ENCODE measurements at places on chromosomes 4 and X. TPM values are rescaled to one million over a fixed set of nuclear protein-coding genes. Genes with fewer than 3 reads are reported as not detected.

DNA sequence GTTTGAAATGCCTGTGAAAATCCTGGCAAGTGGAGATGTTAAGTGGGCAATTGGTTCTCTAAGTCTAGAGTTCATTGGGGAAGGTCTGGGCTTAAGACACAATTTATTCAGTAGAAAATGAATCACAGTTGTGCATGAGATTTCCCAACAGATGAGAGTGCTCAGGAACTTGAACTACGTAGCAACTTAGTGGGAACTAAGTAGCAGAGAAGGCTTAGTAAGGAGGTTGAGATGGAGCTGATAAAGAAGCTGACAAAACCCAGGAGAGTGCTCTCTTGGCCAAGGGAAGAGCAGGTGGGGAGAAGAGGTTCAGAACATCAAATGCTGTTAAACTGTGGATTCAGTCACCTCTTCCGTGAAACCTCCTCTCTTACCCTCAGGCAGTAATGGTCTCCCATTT is 33.0 kb downstream of the AFF1 start:
- no peak overlapping the region for H3K4me3 ChIP-seq
- no peak for DNase-seq
- H3K27ac ChIP-seq = no peak overlapping the region
- H3K36me3 ChIP-seq = no peaks in the 10 kb centered on the region

The DUSP9 gene
- total RNA-seq = 0.63 TPM

DNA sequence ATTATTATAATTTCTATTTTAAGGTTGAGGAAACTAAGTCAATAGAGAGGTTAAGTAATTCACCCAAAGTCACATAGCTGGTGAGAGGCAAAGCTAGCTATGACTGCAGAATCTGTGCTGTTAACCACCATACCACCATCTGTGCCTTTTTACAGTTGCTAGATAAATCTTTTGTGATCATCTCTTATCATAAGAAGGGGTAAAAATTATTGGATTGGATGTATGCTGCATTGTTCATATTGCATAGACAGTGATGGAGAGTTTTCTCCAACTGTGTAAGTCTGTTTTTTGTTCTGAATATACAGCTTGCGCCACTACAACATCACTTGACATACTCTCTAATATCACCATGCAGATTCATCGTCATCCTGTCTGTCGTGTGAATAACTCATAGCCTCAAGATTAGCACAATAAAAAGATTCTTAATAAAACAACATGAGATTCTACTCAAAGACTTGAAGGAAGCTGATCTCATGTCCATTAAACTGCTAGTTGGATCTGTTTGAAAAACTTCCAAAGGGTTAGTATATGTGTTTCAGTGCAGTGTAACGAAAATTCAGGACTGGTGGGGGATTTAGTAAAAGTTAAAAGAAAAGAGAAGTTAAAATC is 495.9 kb downstream of the SPRY1 start:
- no peaks in the 10 kb centered on the region for H3K36me3 ChIP-seq
- no peak for DNase-seq
- H3K4me1 ChIP-seq = no peaks in the 10 kb centered on the region
- no peaks in the 10 kb centered on the region for H3K27me3 ChIP-seq

- no peaks in the 10 kb centered on the region for H3K36me3 ChIP-seq
- no peaks in the 10 kb centered on the region for H3K27me3 ChIP-seq
- no peak overlapping the region for H3K27ac ChIP-seq
- H3K4me1 ChIP-seq = no peaks in the 10 kb centered on the region
- DNase-seq = no peak
- H3K4me3 ChIP-seq = no peak overlapping the region
Observed at GRCh38 chr4:56863441-56864139, 42.1 kb upstream of the SPINK2 start.

The CPE gene
- total RNA-seq = 11.9 TPM

GRCh38 chr4:141058591-141059512 is 74.4 kb downstream of the RNF150 start:
- no peak for DNase-seq
- no peak overlapping the region for H3K27ac ChIP-seq
- no peak overlapping the region for H3K4me3 ChIP-seq
- H3K36me3 ChIP-seq = no peaks in the 10 kb centered on the region

The PCDH7 gene
- 6.1 TPM for total RNA-seq

DNA sequence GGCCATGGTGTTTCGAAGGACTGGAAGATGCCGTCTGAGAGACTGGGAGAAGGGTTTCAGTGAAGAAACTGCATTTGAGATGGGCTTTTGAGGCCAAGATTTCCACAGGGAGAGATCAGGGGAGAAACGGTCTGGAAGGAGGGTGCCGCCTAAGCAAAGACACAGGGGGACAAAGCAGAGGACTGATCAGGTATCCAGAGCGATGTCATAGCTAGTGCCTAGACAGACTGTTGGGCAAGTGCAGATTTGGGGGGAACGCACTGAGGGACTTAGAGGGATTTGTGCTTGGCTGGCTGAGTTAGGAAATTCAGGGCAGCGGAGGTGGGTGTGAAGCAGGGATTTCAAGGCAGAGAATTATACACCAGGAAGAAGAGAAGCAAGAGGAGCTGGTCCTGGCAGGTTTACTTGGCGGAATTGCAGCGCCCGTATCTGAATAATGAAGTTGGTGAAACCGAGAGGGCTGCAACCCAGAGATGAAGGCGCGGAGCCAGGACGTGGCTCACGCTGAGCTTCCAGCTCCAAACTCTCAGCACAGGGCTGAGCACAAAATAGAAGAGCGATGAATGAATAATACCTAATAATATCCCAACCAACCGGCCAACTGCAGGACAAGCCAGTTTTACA is 106.9 kb downstream of the MAML3 start:
- H3K27me3 ChIP-seq = no peaks in the 10 kb centered on the region
- H3K4me3 ChIP-seq = peak overlapping the region; percentile 48
- DNase-seq = no peak
- H3K27ac ChIP-seq = peak overlapping the region; percentile 25
- H3K36me3 ChIP-seq = no peaks in the 10 kb centered on the region

The PCYT1B gene
- total RNA-seq = 30.8 TPM

DNA sequence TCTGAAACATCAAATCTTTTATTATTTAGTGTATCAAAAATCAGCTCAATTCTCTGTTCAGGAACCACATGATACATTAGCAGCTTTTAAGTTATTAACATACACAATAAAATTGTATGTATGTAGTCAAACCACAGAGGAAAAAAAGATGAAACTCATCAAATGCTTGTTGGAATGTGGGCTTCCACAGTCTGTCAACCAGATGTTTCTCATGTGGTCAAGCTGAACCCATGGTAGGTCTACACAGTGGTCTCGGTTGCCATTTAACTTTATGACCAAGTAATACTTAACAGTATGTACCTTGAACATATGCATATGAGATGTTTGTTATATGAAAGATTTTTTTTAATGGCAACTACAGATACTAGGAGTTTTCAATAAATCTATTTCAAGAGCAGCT is 427.8 kb downstream of the IL15 start:
- no peak for DNase-seq
- H3K4me3 ChIP-seq = no peak overlapping the region
- no peak overlapping the region for H3K27ac ChIP-seq
- H3K4me1 ChIP-seq = no peaks in the 10 kb centered on the region
- H3K36me3 ChIP-seq = no peaks in the 10 kb centered on the region

DNA sequence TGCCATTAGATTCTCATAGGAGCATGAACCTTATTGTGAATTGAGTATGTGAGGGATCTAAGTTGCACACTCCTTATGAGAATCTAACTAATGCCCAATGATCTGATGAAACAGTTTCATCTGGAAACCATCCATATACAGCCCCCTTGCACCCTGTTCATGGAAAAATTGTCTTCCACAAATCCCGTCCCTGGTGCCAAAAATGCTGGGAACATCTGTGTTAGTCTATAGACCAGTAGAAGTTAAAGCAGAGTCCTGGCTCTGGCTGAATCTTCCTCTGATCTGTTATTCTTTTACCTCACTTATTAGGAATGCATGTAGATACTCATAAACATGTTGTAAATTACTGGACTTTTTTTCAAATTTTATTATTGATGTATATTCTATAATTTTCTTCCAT is 29.2 kb downstream of the SULT1B1 start:
- no peaks in the 10 kb centered on the region for H3K4me1 ChIP-seq
- H3K4me3 ChIP-seq = no peak overlapping the region
- no peaks in the 10 kb centered on the region for H3K27me3 ChIP-seq
- no peaks in the 10 kb centered on the region for H3K36me3 ChIP-seq
- H3K27ac ChIP-seq = no peak overlapping the region

- H3K4me3 ChIP-seq = no peak overlapping the region
- H3K27ac ChIP-seq = no peak overlapping the region
- no peaks in the 10 kb centered on the region for H3K4me1 ChIP-seq
Observed at GRCh38 chr4:147479786-147480185, 1.1 kb upstream of the EDNRA start.

DNA sequence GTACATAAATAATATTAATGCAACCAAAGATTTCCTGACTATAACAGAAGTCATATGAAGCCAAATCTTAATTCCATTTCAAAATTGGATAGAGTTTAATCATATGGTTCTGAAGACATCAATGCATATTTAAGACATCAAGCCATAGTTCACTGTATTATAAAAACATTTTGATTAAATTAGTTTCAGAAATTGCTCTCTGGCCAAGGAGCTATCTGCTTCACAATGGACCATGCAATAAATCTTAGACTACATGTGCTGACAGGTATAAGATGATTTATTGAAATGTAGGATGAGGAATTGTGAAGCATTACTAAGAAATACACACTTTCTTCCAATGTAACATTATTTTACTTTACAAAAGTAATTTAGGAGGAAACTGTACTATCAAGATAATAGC is 81.6 kb downstream of the MID1 start:
- H3K27me3 ChIP-seq = no peaks in the 10 kb centered on the region
- no peak for DNase-seq
- 0 out of 2 replicates have a peak, but pooled peaks cover 2% of the 10 kb centered on the region for H3K4me1 ChIP-seq
- H3K36me3 ChIP-seq = no peaks in the 10 kb centered on the region

GRCh38 chr4:159248384-159249178 is 145.7 kb downstream of the RAPGEF2 start:
- DNase-seq = no peak
- no peaks in the 10 kb centered on the region for H3K27me3 ChIP-seq
- H3K4me3 ChIP-seq = no peak overlapping the region
- no peaks in the 10 kb centered on the region for H3K4me1 ChIP-seq

DNA sequence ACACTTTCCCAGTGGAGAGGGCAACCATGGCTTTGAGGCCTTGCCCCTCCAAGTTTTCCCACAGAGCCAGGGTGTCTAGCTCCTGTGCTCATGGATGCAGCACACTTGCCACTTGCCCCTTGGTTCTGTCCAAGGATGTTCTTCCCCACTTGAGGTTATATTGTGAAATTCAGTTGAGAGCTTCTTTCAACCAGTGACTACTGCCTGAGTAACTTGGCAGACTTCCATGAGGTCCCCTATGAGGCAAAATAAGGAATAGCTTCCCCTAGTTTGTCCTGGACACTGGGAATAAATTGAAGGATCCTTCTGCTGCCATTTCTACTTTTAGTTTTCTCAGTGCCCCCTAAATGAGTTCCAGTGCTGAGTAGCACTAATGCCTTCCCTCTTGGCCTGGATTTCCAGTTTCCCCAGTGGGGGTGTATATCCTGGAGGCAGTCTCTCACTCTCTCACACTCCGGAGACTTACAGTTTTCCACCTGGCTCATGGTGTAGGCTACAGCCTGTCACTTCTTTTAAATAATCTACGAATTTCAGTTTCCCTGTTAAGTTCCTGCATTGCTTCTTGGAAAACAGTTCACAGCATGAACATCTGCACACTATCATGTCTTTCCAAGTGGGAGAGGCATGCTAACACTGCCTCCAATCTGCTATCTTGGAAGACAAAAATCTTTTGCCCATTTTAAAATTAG is 36.4 kb upstream of the ADH4 start:
- H3K4me1 ChIP-seq = no peaks in the 10 kb centered on the region
- H3K27ac ChIP-seq = no peak overlapping the region
- H3K4me3 ChIP-seq = no peak overlapping the region
- H3K36me3 ChIP-seq = no peaks in the 10 kb centered on the region

DNA sequence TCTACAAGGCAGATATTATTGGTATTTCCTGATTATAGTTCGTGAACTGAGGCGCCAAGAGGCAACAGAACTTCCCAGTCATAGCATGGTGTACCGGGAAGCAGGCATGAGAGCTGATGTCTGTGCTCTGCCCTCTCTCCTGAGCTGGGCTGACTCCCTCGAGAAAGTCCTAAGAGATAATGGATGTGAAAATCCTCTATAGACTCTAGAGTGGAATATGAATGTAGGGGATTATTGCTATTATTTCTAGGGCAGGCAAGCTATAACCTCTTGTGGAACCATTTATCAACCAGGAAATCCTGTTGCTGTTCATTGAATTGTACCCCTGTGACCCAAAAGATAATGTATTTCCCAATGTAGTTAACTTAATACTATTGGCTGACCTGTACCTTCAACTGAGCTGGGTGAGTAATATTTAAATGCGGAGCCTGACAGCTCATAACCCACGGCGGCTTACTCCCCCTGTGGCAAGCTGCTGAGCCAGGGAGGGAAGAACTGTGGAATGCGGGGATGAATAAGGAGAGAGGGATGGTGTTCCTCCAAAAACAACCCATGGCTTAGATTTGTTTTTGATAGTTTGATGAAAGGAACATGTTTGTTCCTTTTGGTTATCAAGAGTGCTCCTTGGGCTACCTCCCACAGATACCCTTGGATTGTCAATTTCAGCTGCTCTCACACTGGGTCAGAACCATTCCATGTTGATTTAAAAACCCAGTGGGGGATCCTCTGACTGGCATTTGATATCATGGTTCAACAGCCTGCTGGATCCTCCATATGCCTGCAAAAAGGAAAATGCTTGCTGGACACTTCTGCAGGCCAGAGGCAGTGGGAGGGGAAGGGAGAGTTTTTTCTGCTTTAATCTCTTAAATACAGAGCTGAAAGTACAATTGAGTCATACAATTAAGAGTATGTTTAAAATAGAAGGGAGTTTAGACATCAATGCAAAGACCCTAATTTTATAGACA is 339.0 kb upstream of the BOD1L1 start:
- 0 out of 2 replicates have a peak, but pooled peaks cover 2% of the 10 kb centered on the region for H3K4me1 ChIP-seq
- no peak overlapping the region for H3K4me3 ChIP-seq
- H3K27me3 ChIP-seq = no peaks in the 10 kb centered on the region
- no peaks in the 10 kb centered on the region for H3K36me3 ChIP-seq

The SAGE1 gene
- total RNA-seq = not detected

Measured in H1 (cell line).